Stimulated activated CD8-positive, alpha-beta memory T cell treated with anti-CD3 and anti-CD28 coated beads, Interleukin-15, amount 100 ng/mL, for 4 hours (primary cell): ENCODE measurements at places on chromosomes 7 and 10.

DNA sequence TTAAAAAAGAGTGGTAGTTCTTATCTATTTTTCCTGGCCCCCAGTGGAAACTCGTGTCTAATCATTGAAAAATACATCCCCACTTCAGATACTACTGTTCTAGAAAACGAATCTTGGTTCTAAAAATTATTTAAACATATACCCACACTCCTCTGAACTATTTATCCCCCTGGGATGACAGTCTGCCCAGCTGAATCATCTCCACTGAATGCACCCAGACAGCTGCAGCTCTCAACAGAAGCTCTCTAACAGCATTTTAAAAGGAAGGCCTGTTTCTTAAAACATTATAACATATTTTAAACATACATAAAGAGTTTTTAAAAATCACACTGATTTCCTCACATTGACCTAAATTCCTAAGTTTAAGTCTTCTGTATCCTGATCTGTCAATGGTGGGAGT is 544.6 kb upstream of the PHF14 start:
- no peak for DNase-seq

- DNase-seq = no peak
Observed at GRCh38 chr7:28792858-28793257, 165.3 kb downstream of the TRIL start.

- no peak for DNase-seq
Observed at GRCh38 chr7:126856691-126857291, 395.9 kb downstream of the GRM8 start.

DNA sequence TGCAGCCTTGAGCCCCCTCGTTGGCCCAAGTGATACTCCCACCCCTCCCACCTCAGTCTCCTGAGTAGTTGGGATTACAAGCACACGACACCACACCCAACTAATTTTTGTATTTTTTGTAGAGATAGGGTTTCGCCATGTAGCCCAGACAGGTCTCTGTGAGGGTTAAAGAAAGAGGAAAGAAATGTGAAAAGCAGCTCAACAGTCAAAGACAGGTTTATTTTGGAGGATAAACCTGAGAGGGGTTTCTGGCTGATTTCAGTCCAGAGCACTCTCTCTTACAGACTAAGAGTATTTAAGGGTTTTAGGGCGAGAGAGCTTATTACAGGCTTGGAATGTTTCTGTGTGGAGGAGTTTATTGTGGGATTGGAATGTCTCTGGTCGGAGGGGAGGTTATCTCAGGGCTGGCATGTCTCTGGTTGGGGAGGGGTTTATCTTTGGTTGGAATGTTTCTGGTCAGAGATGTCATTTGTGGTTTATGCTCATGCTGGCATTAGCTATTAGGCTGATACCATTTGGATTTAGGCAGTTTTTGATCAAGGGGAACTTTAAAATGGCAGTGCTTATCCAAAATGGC is 26.1 kb upstream of the SNX10 start:
- no peak for DNase-seq

- no peak for DNase-seq
Observed at GRCh38 chr7:63043657-63044543, 954.7 kb upstream of the ZNF722 start.

- no peak for DNase-seq
Observed at GRCh38 chr10:86423739-86424138, 57.1 kb upstream of the GRID1 start.
